ENCODE measurements at places on chromosomes 6 and 20.

DNA sequence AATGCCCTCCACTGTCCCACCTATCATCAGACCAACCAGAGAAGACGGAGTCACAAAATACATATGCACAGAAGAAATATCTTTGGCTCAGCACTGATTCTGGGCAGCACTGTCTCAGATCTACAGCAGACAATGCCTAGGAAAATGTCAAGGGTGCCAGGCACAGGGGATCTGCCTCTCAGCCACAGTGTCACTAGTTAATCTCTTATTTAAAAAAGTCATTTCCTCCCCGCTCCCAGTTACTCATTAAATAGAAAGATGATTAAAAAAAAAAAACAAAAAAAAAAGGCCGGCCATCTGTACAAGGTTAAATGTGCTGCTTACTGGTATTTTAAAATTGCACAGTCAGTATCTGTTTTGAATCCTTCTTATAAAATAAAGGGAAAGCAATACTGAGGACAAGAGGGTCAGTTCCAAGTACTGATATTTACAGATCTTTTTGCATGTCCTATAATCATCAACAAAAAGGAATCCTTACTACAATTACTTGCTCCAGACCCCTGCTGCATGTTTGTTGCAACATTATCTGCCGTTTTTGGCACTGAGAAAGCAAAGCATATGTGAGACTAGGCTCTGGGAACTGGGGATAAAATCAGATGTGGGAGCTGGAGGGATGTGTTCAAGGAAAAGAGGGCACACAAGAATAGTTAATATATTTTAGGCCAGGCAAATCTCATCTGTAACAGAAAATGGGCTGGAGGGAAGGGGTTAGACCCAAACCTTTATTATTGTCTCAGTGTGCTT, 299.3 kb downstream of the KIF16B start:
- DNase-seq, result no peak

DNA sequence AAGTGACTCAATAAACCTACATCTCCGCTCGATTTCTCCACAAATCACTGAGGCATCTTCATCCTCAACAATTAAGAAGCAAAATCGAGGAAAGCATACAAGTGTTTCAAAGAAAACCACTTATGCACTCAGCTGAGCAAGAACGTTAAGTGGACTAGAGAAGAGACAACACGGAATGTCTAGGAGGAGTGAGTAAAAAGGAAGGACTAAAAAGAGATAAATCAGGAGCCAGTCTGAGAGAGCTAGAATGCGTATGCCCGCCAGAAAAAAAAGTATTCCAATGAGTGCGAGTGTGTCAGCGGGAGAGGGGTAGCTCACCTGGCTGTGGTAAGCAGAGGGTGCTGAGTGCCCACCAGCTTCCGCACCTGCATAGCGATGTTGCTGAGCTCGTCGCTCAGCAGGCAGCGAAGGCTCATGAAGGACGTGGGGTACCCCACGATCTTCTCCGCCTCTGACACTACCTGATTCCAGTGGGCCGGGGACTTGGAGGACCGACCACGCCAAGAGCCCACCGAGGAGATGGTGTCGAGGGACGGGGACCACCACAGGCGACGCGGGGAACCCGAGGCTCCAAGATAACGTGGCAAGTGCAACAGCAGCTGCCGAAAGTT, 587 bp downstream of the PDSS2 start:
- no peak for DNase-seq

- DNase-seq, result no peak
These were observed 20.1 kb downstream of the DHX35 start for GRCh38 chr20:38982291-38982690.

GRCh38 chr6:126377594-126378153, 37.8 kb downstream of the CENPW start:
- DNase-seq, result no peak

DNA sequence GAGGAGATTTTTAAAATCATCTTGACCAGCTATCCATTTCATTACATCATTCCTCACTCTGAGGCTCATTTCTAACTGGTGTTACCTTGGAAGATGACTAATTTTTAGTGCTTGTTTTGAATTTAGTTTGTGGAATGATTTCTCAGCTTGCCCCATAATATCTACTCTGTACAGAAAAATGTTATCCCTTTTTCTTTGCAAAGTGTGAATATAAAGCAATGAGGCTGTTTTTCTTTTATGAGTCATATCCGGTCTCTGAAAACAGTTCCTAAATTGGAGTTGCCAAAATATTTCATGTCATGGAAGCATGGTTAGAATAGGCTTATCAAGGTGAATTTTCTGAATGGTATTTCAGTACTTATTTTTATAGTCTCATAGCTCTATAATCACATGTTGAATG, 43.8 kb downstream of the FUT9 start:
- DNase-seq, result no peak

DNA sequence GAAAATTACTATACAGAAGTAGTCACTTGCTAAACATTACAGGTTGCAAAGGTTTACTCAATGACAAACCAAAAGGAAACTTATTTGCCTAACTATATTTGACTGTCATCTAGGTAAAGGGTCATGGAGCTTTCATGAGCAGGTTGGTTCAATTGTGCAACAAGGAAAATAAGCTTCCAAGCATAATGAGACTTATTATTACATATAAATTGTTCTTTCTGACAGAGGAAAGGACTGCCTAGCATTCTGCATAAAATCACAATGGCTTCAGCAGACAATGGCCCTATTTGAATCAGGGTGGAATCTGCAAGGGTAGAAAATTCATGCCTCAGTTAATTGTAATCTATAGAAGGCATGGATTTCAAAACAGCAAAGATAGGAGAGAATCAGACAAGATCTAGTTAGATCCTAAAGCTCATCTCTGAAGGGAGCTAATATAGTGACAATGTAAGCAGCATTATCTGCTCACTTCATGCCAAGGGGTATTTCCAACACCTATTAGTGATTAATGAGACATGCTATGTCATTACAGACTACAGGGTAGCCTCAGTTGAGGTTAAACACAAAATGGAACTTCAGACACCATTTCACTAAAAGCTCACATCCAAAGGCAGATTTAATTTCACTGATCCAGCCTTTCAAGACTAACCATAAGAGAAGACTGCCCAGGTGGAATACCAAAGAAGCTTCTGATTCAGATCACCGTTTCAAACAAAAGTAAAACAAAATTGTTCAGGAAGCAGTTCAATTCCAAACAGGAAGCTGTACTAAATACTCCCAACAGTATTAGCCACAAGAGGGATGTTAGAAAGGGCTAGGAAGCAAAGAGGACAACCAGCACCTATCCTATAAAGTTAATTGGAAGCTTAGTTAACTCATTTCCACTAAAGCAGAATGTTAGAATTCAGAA, 8.5 kb downstream of the STAU1 start:
- no peak for DNase-seq

- DNase-seq, result no peak
These were observed 6.4 kb upstream of the MPC1 start for GRCh38 chr6:166389119-166389518.

GRCh38 chr20:31496761-31497295, 17.4 kb upstream of the HM13 start:
- no peak for DNase-seq

GRCh38 chr6:6694825-6695624, 106.5 kb downstream of the LY86 start:
- no peak for DNase-seq

GRCh38 chr20:51593584-51593983, 51.1 kb upstream of the NFATC2 start:
- DNase-seq, result no peak

GRCh38 chr6:45424451-45424861, 46.7 kb upstream of the SUPT3H start:
- no peak for DNase-seq

- DNase-seq, result no peak
These were observed 13.0 kb downstream of the MPC1 start for GRCh38 chr6:166369782-166370181.

DNA sequence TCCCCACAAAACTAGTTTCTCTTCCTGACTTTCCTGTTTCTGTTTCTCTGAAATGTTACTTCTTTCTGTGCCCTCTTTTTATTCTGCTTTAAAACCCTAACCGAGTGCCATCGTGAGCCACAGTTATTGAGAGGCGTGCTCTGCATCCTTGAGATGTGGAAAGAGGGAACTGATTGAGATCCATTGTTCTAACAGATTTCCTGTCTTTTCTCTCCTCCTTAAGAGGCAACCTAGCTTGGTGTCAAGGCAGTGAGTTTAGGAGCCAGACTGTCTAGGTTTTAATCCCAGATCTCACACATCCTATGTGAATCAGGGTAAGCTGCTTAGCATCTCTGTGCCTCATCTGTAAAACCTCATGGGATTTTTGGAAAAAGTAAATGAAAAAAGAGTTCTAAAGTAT, 57.5 kb downstream of the SNX9 start:
- DNase-seq, result no peak

GRCh38 chr6:39853604-39854003, 61.4 kb downstream of the DAAM2 start:
- DNase-seq, result no peak

DNA sequence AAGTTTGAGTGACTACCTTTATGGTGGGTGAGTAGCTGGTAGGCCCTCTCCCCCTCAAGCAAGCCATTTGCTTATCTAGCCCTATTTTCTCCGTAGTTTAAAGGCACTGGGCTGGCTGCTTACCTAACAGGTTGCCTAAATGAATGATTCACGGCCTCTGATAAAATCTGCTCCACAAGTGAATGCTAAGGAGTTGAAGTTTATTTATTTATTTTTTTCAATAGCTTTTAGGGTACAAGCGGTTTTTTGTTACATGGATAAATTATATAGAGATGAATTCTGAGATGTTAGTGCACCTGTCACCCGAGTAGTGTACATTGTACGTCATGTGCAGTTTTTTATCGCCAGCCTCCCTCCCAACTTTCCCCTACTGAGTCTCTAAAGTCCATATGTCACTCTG, 8.3 kb upstream of the CDH26 start:
- no peak for DNase-seq

GRCh38 chr20:59005523-59006166, 1.4 kb downstream of the CTSZ start:
- DNase-seq, result no peak

- DNase-seq, result no peak
These were observed 1.5 kb upstream of the SRMS start for GRCh38 chr20:63549019-63549418.

Measured in NCI-H1048 (cell line).